ENCODE measurements at places on chromosomes 5 and 9.

- DNase-seq: no peak
Observed at GRCh38 chr5:19977099-19977498, 10.9 kb downstream of the CDH18 start.

GRCh38 chr9:128203024-128203706 is at the start of gene DNM1:
Gene DNM1 (plus strand): TSS chr9:128203379. CDS start chr9:128203471, 92 bp downstream.
- DNase-seq: no peak

GRCh38 chr5:121707178-121707577 is 144.5 kb upstream of the FTMT start:
- no peak for DNase-seq

DNA sequence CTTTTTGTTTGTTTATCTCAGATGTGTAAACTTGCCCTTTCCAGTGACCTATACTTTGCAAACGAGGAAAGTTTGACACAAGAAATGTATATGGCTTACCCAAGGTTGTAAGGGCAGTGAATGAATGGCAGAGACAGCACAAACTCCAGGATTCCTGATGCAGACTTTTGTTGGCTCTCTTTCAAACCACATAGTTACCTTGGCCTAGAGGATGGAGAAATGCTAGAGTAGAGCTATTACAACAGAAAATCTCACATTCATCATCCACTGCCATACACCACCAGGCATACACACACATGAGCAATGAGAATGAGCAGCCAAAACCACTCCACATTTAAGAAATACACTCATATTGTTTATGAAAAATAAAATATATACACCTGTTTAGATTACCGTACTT is 387.0 kb downstream of the TLR4 start:
- DNase-seq: no peak

DNA sequence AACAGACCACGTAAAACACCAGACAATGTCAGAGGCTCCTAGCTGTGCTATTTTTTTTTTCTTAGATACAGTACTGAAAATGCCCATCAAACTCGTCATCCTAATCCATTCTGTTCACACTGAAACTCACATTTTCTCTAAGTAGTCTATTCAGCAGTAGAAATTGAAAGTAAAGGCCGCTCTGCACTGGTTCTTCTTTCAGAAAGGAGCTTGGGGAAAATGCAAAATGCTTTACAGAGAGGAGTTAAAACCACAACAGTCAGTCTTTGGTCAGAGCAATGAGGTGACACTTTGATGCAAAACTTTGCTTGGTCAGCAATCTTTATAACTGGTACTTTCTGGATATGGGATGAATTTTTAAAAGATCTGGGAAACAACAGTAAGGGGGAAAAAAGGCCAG is 43.8 kb upstream of the SUSD1 start:
- DNase-seq: no peak

DNA sequence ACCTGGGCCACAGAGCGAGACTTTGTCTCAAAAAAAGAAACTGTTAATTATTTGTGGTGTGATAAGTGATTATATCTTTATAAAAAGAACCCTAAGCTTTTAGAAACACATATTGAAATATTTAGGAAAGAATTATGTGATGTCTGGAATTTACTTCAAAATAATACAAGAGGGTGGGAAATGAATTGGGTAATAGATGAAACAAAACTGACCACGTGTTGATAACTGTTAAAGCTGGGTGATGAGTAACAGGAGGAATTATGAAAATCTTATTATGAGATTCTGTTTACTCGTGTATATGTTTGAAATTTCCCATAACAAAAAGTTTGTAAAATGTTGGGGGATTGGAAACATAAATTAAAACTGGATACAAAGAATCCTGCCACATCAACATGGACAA is 33.0 kb upstream of the PPP2CA start:
- no peak for DNase-seq

DNA sequence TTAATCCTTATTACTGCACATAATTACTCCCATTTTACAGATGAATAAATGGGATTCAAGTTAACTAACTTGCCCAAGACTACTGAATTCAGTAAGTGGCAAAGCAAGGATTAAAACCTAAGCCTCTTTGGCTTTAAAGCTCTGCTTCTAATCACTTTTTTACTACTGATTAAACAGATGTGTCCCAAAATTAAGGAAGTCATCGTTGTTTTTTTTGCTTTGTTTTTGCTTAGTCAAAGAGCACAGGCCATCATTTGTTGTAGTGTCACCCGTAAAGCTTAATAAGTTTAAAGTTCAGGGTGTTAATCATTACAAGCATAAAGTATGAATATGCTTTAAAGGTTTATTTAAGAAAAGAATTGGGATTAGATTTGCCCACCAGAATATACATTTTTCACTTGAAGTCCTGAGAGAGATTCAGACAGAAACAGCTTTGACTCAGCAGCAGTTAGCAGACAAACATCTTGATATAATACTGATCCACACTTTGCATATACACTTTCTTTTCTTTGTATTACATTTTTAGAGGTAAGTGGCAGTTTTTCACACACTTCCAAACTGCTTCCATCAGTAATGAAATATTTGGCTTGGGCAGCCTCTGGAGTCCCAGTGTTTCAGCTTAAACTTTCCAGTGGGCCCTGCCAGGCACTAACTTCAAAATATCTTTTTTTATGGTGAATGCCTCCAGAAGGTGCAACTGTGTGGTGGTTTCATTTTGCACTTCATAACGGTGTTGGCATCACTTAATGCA is 52.7 kb downstream of the PIK3R1 start:
- DNase-seq: no peak

DNA sequence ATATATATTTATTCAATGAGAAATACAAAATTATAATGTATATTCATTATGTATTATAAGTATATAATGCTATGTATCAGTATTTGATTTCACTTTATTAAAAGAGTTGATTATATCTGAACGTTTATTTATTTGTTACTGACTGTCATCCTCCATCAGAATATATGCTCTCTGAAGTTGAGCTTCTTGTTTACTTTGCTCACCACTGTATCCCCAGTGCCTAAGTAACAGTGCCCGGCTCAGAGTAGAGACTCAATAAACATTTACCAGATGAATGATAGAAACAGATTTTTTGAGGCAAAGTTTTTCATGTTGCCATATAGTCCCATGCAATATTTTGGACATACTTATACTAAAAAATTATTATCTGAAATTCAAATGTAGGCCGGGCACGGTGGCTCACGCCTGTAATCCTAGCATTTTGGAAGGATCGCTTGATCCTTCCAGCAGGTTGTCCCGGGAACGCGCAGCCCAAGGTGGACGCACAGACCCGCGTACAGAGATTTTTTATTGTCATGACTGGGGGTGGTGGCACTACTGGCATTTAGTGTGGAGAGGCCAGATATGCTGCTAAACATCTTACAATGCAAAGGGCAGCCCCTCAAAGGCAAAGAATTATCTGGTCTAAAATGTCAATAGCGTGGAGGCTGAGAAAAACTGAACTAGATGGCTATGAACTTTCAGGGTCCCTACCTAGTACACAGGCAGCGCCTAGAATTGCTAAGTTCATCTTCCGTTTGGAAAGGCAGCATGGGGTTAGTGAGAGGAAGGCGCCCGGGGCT is 761 bp upstream of the DNAJC25 start:
- DNase-seq: no peak

DNA sequence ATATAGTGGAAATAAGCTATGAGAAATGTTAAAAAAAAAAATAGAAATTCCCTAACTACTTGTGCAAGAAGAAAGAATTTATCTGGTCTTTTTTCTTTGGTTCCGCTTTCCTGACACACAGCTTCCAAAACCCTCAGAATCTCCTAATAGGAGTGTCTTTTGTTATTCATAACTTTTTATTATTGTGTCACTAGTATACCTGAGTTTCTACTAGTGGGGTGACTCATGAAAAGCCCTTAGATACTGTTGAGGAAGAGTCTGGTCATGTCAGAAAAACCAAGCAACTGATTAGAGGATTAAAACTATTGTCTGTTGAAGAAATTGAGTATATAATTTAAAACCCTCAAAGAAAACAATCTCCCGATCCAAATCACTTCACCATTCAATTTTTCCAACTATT is 152.8 kb upstream of the IFNE start:
- no peak for DNase-seq

- DNase-seq: no peak
Observed at GRCh38 chr5:98713027-98713426, 60.4 kb upstream of the RGMB start.

GRCh38 chr5:176359658-176360057 is 1.9 kb downstream of the KIAA1191 start:
- no peak for DNase-seq

- no peak for DNase-seq
Observed at GRCh38 chr9:32706725-32707100, 71.2 kb upstream of the TAF1L start.

DNA sequence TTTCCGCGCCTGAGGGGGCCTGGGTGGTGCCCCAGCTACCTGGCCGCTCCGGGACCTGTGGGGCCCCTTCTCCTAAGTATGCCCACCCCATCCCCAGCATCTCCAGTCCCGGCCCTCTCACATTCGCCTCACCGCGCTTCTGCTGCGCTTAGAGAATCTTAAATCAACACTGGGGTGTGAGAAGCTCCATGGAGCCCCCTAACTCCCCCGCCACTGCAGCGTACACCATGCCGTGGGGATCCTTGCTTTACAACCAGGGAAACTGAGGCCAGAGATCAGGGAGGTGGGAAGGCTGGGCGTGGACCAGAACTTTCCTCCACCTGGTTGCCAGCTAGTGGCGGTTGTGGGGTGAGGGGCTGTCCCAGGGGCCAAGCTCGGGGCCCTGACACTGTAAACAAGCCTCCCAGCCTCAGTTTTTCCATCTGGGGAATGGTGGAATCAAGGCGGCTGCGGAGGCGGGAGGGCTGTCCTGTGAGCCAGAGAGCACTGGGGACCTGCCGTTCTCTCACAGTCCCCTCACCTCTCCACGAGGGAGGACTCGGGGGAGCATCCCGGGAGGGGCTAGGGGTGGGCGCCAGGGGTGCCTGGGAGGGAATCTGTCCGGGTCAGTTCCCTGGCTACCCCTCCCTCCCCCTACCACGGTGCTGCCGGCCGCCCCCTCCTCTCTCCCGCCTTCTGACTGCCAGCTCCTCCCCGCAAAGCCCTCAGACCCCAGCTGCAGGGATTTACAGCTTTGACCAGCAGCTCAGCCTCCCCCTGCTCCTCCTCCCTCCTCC is 161.2 kb downstream of the C9orf50 start:
- DNase-seq: no peak

DNA sequence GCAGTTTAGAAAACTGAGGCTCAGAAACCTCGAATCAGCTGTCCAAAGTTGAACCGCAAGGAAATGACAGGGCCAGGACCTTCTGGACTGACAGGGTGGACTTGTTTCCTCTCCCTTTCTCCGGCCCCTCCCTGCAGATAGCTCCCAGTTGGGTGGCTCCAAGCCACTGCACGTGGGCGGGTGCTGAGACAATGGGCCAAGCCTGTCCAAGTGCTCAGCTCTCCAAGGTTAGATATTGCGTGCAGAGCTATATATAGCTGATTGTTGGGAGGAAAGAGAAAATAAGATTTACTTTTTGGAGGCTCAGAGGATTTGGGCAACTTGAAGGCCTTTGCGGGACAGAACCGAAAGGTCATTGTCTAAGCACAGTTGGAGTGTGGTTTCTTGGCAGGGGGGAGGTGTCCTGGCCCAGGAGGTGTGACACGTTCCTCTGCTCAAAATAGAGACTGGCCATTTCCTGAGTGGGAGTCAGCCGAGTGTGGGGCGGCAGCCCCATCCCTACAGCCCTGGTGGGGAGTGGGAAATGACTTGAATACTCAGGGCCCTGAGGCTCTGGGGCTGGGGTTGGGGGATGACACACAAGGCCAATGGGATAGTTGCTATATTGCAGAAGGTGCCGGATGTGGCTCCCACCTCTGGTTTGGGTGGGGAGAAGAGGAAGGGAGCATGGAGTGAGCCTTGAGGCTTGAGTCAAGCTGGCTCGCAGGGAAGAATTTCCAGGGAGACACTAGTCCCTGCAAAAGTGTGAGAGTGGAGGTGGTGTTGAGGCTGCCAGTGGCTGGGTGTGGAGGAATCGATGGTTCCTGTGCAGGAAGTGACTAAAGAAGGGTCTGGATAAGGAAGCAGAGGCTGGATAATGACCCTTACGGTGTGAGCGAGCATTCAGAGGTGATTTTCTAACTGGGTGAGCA is 44.4 kb upstream of the SMAD5 start:
- peak; percentile 13 for DNase-seq

DNA sequence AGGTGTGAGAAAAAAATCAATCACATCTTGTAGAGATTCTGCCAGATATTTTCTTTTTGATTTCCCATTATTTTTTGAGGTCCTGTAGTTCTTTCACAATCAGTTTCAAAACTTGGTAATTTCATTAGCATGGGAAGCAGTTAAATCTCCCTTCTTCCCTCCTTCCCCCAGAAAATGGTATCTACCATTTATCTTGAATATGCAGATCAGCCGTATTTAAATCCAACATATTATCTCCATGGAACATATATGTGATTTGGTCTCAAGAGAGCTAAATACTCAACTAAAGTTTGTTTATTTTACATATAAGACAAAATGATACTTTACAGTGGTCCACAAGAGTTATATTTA is 1034.8 kb downstream of the CDH12 start:
- no peak for DNase-seq

GRCh38 chr9:76618762-76619161 is 145.5 kb upstream of the PCA3 start:
- DNase-seq: peak; percentile 97

DNA sequence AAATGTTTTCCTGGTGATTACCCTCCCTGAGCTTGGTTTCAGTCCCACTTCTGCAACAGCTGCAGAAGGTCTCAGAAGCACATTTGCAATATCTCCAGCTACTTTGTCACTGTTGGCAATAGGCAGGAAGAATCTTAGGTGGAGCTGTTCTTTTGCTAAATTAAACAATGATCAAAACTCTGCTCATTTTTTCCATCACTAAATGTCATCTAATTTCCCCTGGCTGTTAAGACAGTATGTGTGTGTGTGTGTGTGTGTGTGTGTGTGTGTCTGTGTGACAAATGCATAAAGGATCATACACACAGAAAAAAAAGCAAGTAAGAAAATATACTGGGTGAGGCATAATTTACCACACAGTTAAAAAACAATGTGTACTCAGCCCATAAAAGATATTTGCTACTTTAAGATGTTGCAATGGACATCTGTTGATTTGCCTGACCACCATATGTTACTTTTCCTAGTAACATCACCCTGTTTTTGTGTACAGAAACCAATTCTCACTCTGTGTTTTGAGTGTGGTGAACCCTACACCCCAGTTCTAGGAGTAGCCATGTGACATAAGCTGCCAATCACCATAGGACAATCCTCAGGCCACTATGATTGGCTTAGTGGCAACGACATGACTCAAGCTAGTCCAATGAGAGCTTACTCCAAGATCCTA is 572.6 kb upstream of the CLINT1 start:
- peak; percentile 55 for DNase-seq

DNA sequence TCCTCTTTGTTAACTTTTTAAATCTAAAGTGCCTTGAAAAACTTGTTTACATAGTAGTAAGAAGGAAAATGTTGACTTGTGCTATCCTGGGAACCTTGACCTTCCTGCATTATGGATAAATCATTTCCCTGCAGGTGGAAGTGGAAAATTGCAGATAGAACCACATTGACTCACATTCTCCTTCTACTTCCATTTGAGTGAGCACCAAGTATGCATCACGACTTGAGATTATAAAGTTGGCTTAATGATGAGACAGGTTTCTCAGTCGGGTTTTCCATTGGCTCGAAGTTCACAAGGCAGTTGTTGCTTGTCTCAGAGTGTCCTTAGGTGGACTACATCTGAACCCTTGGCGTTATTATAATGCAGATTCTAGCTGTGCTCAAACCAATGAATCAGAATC is 39.9 kb downstream of the DOCK8 start:
- DNase-seq: no peak

All from GM04503 (cell line).